ENCODE measurements at places on chromosomes 5 and 9.

GRCh38 chr9:129552064-129552463 is 68.8 kb downstream of the C9orf50 start:
- DNase-seq = no peak

- no peak for DNase-seq
Measured at GRCh38 chr9:21750021-21750735, 52.3 kb upstream of the MTAP start.

DNA sequence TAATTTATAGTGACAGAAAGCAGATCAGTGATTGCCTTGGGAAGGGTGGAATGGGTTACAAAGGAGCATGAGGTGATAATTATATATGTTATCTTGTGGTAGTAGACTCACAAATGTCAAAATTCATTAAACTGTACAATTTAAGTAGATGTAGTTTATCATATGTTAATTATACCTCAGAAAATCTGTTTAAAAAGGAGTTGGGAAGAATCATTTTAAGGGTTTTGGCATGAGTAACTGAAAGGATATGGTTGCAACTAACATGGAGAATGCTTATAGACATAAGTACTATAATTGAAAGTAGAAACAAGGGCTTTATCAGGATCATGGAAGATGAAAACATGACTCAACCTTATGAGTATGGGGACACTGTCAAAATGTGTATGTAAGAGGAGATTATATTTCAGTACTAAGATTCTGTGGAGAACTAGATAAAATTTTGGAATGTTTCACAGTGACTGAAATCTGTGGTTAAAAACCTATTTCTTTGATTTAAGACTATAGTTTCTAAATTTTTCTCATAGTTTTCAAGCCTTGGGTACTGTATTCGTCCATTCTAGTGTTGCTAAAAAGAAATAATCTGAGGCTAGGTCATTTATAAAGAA is 73.3 kb downstream of the FCHO2 start:
- no peak for DNase-seq

DNA sequence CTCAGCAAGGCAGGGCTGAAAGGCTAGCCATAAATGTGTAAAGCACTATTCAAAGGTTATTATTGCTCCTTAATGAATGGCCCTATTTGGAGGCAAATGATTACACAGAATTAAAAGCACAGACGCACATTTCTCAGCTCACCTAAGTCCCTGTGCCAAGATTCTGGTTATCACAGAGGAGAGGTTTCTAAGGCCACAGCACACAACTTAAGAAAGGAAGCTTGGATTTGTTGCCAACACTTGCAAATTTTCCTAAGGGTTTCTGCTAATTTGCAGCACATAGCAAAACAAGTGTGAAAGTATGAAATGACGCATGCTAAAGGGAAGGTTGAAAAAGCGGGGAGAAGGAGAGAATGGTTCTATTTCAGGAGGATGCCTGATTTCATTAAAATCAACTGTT is 834.1 kb upstream of the C9orf72 start:
- DNase-seq = no peak

GRCh38 chr5:120817044-120817985 is 353.2 kb downstream of the PRR16 start:
- no peak for DNase-seq

GRCh38 chr5:68344447-68345111 is 129.0 kb downstream of the PIK3R1 start:
- DNase-seq = no peak

DNA sequence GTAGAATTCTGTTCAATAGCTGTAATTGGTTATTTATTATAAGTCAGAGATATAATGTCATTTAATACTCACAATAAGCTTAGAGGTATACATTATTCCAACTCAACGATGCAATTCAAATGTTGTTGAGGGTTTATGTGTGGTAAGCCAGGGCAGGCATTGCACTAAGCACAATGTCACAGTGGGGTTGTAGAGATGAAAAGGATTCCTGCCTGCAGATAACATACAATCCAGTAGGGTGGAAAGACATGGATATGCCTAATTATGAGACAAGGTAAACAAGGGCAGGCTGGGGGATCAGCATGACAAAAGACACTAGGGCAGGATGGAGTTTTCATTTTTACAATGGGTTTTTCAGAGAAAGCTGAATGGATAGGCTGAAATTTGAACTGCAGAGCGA is 98.7 kb upstream of the PALM2AKAP2 start:
- DNase-seq = no peak

DNA sequence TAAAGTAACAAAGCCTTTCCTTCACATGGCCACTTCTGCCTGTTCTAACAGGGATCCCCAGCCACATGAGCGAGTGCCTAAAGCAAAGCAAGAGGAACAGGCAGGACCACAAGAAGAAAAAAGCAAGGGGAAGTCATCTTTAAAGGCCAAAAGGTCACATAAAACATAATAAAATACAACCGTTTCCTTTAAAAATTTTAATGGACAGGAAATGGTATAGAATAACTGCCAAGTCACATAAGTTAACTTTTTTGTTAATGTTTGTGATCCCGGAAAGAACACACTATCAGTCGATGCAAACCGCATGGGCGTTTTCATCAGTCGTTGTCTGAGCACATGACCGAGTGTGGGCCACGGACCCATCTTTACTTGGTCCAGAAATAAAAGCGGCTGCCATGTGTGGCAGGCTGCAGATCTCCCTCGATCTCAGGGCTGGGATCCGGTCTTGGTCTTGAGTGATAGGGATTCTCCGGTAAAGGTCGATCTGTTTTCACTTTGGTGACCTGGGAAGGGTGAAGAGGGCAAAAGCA is 15.6 kb downstream of the NDUFA8 start:
- DNase-seq = no peak
